Stimulated activated CD8-positive, alpha-beta memory T cell treated with anti-CD3 and anti-CD28 coated beads, Interleukin-7, amount 100 ng/mL, for 4 hours (primary cell): ENCODE measurements at places on chromosomes 3 and 15.

DNA sequence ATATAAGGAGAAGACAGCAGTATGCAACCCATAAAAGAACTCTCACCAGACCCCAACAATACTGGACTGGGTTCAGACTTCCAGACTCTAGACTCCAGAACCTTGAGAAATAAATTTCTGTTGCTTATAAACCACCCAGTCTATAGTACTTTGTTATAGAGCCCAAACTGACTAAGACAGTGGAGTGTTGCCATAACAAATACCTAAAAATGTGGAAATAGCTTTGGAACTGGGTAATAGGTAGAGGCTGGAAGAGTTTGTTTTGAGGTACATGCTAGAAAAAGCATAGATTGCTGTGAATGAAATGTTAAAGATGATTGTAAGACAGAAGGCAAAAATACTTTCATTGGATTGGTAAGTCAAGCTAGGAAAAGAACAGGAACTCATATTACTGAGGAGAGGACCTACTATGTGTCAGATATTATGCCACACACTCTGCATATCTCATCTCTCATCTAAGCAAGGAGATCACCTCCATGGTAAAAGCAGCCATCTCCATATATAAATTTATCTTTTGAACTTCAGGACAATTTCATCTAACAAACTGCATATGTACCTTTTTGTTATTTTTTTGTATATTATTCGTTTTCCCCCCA is 67.4 kb upstream of the FNDC3B start:
- DNase-seq = no peak

- no peak for DNase-seq
These were observed 44.1 kb downstream of the DHX36 start for GRCh38 chr3:154280161-154280560.

DNA sequence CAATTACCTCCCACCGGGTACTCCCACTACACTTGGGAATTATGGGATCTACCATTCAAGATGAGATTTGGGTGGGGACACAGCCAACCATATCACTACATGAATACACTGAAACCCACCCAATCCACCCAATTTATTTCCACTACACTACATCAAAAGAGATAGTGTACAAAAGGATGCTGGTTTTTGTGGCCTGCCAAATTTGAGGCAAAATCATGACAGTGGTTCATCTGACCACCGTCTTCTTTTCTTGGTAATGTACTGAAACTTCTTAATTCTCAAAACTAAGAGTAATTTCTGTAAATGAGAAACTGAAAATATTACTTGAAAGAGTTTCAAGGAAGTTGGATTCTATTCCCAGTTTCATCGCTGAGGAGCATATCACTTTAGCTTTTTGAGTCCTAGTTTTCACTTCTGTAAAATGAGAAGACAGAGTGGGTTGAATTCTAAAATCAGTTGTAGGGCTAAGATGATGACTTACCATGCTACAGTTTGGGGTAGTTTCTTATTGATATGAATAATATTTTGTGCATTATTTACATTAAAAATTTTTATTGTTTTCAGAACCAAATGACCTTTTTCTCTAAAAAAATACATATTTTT is 360.4 kb upstream of the CNTN6 start:
- DNase-seq = no peak

GRCh38 chr15:78050826-78051225 is 26.7 kb downstream of the TBC1D2B start:
- peak; percentile 53 for DNase-seq

- no peak for DNase-seq
These were observed 207.7 kb upstream of the ATP11B start for GRCh38 chr3:182585532-182586150.

DNA sequence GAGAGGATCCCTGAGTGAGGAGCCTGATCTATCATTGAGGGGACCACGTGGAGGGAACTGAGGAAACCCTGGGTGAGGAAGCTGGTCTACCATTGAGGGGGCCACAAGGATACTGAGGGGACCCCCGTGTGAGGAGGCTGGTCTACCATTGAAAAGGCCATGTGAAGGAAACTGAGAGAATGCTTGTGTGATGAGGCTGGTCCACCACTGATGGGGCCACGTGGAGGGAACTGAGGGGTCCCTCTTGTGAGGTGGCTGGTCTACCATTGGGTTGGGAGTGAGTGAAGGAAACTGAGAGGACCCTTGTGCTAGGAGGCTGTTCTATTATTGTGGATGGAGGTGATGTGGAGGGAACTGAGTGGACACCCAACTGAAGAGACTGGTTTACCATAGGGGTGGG is 161.3 kb downstream of the FBLN2 start:
- no peak for DNase-seq

- DNase-seq = no peak
These were observed 15.4 kb upstream of the CADM2 start for GRCh38 chr3:84943379-84943778.
